ENCODE measurements at places on chromosomes 16 and 17.

- DNase-seq = no peak
Observed at GRCh38 chr16:51538707-51539498, 387.8 kb upstream of the SALL1 start.

DNA sequence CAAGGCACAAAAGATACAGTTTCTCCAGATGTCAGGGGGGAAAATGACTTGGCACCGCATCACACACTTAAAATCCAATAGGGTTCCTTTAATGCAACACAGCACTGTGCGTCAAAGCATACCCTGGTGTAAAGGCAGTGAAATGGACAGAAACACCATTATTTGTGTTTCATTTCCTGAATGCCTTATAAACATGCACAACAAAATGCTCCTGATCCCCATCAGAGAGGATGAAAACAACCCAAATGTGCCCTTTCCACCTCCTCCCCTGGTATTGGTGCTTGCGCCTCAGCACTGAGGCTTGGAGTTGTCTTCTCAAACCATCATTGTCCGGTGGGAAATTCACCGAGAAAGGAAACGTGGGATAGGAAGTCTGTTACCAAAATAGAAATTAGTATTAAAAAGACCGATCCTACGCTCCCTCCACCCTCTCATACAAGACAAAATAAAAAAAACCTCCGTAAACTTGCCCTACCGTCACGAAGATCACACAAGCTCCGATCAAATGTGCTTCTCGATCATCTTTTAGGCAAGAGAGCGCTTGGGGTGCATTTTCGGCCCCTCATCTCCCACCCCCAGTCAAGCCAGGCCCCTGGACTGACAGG lies 722 bp downstream of the CDC27 start:
- DNase-seq = peak; percentile 71

GRCh38 chr16:48146710-48147109 lies 9.1 kb downstream of the ABCC12 start:
- no peak for DNase-seq

DNA sequence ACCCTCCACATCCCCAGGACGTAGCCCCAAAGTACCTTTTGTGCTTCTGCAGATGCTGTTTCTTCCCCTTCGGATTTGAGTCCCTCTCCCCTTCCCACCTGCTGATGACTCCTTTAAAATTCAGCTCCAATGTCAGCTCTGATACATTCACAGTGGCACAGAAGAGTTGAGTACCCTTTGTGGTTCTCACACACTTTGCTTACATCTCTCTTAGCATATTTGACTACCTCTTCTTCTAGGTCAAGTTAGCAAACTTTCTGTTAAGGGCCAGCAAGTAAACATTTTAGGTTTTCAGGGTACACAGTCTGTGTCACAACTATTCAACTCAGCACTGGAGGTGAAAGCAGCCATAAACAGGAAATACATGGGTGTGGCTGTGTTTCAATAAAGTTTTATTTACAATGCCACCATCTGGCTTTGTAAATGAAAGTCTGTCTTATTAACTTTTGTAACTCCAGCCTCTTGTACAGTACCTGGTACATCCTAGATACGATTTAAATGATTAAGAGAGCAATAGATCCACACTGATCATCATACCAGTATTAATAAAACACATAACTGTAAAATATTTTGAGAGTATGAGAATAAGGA lies 161.7 kb downstream of the SOX9 start:
- no peak for DNase-seq

DNA sequence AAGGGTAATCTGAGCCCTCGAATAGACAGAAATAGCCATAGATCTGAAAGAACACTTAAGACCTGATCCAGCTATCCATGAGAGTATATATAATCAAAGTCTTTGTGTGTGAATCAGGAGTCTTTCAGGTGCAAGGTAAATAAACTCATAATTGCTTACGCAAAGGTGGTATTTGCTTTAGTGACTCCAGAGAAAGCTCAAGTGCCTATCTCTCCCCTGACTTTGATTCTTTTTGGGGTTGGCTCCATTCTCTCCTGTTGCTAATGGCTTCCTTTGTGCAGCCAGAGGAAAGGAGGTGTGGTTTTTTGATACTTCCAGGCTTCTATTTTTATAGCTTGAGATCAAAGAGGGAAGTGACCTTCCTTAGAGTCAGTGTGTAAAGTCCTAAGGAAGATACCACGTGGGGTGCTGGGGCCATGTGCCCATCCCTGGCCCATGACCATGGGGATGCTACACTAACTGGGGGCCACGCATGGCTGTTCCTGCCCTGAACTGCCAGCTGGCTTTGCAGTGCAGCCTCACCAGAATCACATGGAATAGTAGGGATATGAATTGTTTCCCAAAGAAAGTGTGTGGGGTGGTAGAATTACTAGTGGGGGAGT lies 45.8 kb downstream of the TENT4B start:
- DNase-seq = no peak

DNA sequence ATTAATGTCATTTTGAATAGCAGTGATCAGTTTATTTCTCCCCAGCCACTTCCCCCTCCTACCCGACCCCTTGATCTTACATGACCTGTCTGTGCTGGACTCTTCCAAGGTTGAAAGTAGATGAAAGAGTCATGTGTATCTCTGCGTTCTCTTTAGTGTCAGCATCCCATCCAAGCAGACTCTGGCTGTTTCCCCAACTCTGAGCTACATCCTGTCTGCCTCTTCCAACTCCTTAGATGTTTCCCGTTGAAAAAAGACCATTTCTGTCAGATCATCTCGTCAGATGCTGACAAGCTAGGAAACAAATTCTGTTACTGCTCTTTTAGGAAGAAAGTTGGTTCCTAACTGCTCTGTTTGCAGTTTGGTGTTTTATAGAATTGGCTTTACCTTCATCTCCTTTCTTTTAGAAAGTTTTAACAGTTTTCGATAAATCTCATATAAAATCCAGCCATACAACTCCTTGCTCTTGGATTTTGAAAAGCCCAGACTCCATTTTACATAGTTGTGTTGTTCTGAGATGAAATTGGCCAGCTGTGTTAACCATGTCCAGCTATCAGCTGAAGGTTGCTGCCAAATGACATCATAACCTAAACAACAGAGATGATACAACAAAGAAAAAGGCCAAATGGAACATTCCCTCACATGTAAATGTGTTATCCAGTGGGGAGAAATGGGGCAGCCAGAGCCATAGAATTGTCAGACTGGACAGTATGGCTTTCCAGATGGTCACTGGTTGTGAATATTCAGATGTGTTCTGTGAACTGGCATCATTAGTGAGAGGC lies 43.5 kb downstream of the CYB561 start:
- DNase-seq = no peak

GRCh38 chr17:64614266-64615027 lies 47.7 kb downstream of the SMURF2 start:
- no peak for DNase-seq

- no peak for DNase-seq
Observed at GRCh38 chr17:5640726-5641125, 56.4 kb upstream of the NLRP1 start.

- DNase-seq = no peak
Observed at GRCh38 chr16:73973174-73973573, 323.4 kb upstream of the PSMD7 start.

GRCh38 chr16:4038448-4038847 lies 77.8 kb downstream of the ADCY9 start:
- no peak for DNase-seq

DNA sequence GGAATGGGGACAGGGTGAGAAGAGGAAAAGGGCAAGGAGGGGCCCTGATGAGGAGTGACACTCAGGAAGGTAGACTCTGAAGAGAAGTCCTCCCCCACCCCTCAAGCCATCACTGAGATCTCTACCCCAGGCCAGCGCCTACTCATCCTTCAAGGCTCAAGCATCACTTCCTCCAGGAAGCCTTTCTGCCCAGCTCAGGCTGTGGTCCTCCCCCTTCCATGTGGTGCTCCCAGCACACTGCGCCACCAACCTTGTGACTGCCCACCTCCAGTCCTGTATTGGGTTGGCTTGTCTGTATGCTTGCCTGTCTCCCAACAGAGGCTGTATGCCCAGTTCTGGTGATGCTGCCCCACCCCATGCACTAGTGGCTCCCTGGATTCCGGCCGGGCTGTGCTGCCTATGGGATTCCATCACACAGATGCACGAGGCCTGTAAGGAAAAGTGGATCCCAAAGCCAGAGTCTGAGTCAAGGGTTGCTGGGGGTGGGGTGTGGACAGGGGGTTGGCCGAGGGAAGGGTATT lies 19.8 kb upstream of the ZFP90 start:
- no peak for DNase-seq

DNA sequence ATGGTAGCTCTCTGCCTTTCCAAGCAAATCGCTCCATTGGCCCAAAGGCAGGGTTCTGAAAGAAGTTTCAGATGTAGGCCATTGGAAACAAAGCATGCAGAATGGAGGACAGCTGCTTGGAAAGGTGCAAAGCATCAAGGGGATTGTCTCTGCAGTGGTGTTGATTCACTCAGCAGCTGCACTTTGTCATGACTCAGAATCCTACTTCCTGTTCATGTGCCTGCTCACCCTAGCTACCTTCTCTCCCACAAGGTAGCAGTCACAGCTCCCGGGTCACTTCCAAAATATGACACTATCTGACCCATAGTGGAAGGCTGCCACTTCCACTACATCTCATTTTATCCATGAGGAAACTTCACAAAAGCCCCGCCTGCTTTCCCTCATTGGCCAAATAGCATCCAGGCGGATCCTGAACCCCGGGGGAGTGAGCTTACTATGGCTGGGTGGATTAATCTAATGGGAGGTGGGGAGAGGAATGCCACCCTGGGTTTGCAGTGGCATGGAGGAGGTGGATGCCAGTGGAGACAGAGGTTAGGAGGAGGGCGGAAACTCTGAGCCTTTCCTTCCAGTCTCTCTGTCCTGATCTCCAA lies 74.7 kb upstream of the NKD1 start:
- DNase-seq = no peak

GRCh38 chr17:80839970-80840369 lies 151.7 kb upstream of the CHMP6 start:
- DNase-seq = no peak

DNA sequence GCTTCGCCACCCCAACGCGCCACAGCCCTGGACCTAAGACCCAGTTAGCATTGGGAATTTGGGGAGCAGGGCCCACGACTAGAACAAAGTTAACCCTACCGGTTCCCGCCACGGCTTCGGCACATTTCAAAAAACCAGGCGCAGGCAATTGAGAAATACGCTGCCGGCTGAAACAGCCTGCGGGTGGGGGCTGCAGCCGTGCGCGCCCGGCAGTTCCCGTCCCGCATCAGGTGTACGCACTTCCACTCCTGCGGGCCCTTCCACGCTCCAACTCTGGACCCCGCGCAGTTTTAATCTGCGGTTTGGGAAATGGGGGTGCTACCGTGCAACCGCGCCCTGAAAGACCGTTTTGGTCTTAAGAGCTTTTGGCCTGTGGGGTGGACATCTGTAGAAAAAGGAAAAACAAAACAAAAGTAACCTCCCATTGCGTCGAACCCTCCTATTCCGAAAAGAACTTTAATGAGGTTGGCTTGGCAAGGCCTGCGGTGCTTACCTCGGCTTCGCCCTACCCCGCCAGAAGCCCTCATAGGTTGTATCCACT lies 7.1 kb downstream of the IRX5 start:
- peak; percentile 14 for DNase-seq

DNA sequence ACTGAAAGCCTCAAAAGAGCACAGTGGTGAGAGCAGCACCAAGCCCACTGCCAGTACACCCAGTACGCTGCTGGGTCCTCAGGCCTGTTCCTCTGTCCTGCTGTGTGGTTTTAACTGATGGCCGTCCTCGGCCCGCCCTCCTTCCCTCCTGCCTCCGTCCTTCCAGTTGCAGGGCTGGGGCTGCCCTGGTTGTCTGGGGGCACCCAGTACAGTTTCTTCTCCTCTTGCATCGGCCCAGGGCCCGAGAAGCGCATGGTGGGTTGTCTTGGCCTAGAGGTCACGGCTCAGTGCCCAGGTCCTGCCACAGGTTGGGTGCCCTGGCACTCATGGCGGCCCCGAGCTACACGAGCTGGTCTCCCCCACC lies 70.8 kb upstream of the KCTD5 start:
- no peak for DNase-seq

DNA sequence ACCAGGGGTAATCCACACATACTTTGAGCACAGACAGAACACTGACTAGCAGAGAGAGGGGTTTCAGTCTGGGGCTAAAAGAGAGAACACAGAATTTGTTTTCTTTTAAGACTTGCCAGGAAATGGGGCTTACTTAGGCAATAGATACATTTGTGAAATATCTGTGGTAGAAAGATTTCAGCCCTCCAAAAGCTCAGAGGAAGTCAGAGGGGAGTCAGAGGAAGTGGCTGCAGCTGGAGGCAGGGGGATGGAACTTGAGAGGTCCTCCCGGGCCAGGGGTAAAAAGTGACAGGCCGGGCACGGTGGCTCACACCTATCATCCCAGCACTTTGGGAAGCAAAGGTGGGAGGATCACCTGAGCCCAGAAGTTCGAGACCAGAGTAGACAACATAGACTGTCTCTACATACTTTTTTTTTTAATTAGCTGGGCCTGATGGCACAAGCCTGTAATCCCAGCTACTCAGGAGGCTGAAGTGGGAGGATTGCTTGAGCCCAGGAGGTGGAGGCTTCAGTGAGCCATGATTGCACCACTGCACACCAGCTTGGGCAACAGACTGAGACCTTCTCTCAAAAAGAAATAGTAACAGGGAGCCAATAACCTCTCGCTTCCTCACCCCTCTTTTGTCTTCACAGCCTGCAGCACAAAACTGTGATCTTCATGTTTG lies 49.9 kb downstream of the NLRC5 start:
- peak; percentile 75 for DNase-seq

GRCh38 chr16:49788986-49789385 lies 66.9 kb downstream of the ZNF423 start:
- no peak for DNase-seq

DNA sequence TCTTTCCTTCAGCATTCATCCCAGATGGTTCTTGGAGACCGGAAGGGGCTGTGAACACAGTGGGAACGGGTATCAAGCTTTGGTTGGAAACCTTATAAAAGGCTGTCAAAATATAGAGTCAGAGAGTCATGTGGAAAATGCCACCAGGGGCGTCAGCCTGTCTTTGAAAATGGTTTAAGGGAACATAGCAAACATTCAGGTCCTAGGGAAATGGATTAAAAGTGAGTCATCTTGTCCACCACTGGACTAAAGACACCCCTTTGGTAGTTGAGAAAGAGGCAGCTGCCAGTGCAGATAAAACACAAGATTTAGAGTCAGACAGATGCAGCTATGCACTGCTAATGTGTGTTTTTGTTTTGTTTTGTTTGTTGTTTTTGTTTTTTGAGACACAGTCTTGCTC lies 47.8 kb upstream of the BCO1 start:
- no peak for DNase-seq

- DNase-seq = no peak
Observed at GRCh38 chr17:17944743-17945142, 27.5 kb downstream of the TOM1L2 start.

DNA sequence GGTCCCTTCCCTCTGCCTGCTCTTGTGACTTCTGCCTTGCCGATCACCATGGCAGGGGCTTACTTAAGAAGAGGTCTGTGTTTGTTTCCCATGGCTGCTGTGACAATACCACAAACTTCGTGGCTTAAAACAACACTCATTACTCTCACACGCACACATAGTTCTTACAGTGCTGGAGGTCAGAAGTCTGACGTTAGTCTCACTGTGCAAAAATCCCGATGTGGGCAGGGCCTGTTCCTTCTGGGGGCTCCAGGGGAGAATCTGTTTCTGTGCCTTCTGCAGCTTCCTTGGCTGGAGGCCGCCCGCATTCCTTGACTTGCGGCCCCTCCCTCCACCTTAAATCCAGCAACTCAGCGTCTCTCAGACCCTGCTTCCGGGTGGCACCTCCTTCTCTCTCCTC lies 249.2 kb upstream of the GSE1 start:
- DNase-seq = no peak

GRCh38 chr16:67977005-67977404 lies 3.3 kb downstream of the DPEP3 start:
- no peak for DNase-seq
